Activated CD4-positive, alpha-beta T cell treated with anti-CD3 and anti-CD28 coated beads, Interleukin-2, amount 50 U/mL, for 4 hours (primary cell): ENCODE measurements at places on chromosomes 2 and 18.

GRCh38 chr2:173286153-173286809 lies 68.4 kb upstream of the CDCA7 start:
- no peak for DNase-seq

DNA sequence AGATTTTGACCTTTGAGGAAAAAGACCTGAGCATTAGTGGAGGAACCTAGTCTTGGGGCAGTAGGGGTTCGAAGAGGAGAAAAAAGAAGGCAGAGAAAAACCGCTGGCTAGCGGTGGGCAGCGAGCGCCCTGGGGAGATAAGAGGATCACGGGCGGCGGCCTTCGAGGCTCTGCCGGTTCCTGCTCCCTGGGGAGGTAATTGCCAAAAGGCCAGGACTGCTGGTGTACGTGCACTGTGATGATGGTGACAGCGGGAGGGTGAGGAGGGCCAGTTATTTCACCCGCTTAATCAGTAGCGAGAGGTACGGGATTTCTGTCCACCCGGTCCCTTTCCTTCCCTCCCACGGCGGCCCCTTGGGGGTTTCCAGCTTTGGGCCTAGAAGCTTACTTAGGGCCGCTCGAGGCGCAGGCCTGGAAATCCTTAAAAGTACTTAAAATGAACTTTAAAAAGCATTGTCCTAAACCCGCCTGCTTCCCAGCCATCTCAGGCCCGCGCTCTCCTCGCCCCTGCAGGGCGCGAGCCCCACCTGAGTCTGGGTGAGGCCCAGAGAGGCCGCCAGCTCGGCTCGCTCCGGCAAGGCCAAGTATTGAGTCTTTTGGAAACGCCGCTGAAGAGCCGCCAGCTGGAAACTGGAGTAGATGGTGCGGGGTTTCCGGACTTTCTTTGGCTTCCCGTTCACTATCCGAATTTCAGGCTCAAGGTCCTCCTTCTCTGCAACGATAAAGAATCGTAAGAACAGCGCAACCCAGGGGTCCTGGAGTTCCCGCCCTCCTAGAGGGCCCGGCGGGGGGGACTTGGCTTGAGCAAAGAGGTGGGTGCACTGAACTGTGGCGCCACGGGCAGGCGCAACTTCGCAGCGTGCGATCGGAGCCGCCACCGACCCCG lies 1.5 kb downstream of the DLX2 start:
- no peak for DNase-seq

- DNase-seq = no peak
These were observed 75.2 kb upstream of the TSPYL6 start for GRCh38 chr2:54330926-54331835.

- DNase-seq = no peak
These were observed 186.0 kb downstream of the ANKRD30B start for GRCh38 chr18:14933964-14934363.

GRCh38 chr2:57696016-57696415 lies 350.6 kb upstream of the VRK2 start:
- DNase-seq = no peak
